Kidney epithelial cell (primary cell): ENCODE measurements at places on chromosomes 1 and 21.

GRCh38 chr1:98280049-98280448 is 359.2 kb upstream of the DPYD start:
- DNase-seq, result no peak

DNA sequence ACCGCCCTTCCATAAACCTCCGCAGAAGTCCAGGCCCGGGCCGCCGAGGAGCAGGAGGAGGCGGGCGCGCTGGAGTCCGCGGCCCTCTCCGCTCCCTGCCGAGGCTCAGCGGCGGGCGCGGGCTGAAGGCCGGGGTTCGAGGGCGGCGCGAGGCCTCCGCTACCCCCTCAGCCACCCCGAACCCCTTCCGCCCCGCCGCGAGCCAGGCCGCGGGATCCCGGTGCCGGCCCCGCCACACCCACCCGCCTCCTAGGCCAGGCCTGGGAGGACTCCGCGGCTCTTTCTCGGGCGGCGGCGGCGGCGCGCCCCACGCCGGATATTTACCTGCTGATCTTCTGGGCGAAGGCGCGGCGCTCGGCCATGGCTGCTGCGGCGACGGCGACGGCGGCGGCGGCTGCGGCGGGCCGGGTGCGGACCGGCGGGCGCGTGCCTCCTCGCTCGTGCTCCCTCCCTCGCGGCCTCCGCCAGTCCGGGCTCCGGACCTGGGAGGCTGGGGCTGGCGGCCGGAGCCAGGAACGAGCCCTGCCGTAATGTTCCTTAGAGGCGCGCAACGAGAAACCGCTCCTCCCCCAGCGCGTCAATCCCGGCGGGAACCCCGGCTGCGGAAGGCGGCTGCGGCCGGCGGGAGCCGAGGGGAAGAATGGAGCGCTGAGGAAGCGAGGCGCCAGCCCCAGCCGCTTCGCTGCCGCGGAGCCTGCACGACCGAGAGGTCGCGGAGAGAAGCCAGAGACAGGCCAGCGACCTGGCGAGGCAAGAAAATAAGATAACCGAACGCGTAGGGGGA is at the start of gene DOCK7:
DOCK7 (minus strand) TSS at position 484 of the 784 bp plus-strand sequence; CDS start at position 362, 122 bp downstream.
- no peak for DNase-seq

DNA sequence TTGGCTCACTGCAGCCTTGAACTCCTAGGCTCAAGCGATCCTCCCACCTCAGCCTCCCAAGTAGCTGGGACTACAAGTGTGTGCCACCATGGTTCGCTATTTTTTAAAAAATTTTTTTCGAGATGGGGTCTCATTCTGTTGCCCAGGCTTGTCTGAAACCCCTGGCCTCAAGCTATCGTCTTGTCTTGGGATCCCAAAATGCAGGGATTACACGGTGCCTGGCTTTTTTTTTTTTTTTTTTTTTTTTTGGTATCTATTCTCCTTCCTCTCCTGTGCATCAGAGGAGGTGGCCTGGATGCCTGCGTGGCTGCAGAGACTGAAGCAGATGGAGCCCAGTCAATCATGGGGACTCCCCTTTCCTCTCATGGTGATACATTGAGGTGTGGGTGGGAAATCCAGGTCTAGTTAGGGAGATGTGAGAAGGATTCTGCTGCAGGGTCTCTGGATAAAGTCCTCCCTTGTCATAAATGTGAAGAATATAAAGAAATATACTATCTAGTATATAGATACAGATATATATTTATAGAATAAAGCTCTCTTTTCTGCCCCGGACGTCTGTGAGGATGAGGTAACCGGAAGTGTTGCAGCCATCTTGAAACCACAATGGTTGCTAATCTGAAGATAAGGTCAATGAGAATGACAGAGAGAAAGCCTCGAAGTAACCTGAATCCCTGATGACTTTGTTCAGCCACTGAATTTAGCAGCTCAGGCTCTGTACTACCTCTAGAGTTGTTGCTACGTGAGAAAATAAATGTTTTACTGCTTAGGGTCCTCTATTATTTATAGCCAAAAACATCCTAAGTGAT is 19.5 kb upstream of the RGSL1 start:
- no peak for DNase-seq

GRCh38 chr1:5329068-5329739 is 663.0 kb downstream of the NPHP4 start:
- no peak for DNase-seq

DNA sequence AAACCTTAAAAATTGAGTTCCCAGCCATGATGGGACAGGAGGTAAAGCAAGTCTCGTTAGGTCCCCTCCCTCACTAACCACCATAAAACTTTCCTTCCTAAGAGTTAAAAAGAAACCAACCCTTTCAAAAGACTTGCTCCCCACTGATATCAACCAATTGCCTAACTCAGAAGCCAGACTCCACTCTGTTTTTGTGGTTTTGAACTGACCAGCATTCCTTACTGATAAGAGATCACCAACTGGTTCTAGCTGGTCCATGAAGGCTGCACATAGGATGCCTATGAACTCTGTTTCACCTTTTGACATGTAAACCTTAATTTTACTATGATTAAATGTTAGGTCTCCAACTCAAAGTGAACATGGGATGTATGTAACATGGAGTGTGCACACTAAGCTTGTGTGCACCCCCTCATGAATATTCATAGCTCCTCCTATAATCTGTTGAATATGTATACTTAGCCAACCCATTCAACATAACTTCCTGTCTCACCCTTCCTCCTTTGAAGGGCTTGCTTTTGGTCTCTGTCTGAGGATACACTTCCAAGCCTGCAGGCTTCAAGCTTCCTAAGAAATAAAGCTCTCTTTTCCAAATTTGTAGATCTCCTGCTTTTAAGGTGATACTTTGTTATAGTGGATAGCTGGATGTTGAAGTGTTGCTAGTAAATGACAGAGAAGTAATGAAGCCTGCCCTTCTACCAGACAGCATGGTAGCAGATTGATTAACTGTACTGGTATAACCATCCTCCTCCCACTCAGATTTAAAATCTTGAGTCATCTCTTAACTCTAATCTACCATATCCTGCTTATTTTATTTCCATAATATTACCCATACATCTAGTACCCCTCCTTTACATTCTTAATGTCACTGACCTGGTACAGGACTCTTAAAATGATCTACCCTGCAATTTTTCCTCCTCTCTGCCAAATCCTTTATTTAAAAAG is 95.6 kb downstream of the ZNF644 start:
- peak; percentile 19 for DNase-seq

GRCh38 chr1:17016317-17016661 is 4.6 kb upstream of the ATP13A2 start:
- peak; percentile 71 for DNase-seq

DNA sequence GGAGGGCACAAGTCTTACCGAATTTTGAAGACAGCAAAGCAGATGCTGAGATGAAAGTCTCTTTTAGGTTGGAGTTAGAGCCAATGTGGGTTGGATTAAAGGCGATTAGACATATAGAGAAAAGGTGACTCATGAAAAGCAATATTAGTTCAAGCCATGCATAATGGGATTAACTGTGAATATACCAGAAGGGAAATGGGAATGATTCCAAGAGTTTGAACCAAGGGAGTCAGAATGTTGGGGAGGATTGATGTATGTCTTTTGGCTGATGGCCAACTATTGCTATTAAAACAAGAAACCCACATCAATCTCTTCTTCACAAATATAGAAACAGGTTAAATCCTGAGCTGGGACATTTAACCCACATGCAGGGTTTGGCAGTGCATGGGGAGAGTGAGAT is 1.2 kb downstream of the HMGCS2 start:
- no peak for DNase-seq

GRCh38 chr21:25326181-25326580 is 281.1 kb downstream of the MRPL39 start:
- no peak for DNase-seq

DNA sequence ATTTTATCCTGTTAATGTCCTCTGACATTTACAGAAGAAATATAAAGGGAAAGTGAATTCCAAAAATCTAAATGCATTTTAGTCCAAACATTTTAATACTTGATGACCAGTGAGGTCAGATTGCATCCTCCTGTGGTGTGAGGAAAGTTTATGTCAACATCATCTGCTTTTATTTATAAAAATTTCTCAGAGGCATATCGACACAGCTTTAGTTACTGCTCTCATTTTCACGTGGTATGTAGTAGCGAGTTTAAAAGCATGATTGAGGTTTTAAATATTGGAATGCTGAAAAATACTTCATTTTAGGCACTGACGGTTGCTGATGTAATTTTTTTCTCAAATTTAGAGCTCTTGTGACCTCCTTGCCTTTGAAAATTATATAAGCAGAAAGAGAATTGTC is 234.8 kb downstream of the HMCN1 start:
- DNase-seq, result no peak

DNA sequence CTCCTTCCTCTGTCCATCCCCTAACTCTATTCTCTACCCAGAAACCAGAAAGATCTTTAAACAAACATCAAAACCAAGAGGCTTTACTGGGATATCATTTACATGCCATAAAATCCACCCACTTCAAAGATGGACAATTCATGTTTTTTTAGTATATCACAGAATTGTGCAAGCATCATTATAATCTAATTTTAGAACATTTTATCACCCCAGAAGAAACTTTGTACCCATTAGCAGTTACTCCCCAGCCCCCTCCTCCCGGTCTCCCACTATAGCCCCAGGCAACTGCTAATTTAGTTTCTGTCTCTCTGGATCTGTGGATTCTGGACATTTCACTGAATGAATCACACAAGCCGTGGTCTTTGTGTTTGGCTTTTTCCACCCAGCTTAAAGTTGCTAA is 4.8 kb upstream of the SELENON start:
- DNase-seq, result no peak

DNA sequence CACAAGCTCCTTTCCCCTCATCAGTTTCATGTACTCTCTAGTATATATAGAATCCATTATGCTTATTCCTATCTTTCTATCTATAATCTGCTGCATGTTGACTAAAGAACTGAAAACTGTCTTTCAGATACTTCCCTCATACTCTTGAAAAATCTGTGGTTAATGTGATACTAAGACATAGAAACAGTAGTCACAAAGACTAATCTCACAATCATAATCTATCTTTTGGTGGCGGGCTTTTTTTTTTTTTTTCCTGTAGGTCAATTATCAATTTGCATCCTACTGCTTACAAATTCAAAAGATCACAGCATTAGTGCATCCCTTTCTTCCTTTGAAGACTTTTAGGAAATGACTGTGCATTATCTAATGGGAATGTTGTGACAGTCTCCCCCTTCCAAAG is 4.7 kb downstream of the UBR4 start:
- DNase-seq, result no peak

- DNase-seq, result no peak
These were observed 89.3 kb upstream of the EDEM3 start for GRCh38 chr1:184843732-184844495.

- DNase-seq, result no peak
These were observed 572.3 kb downstream of the MATN1 start for GRCh38 chr1:30151119-30151518.
